CD8-positive, alpha-beta memory T cell (primary cell): ENCODE measurements at places on chromosomes 2 and 18. TPM values are rescaled to one million over a fixed set of nuclear protein-coding genes. Genes with fewer than 3 reads are reported as not detected.

The SNRNP200 gene
- 203 TPM for total RNA-seq

The TGFA gene
- 0.42 TPM for total RNA-seq

GRCh38 chr18:1078301-1078700 is 173.6 kb downstream of the ADCYAP1 start:
- DNase-seq, result no peak

GRCh38 chr2:172084395-172084644 is 987 bp upstream of the DLX1 start:
- DNase-seq, result no peak

- no peak for DNase-seq
Measured at GRCh38 chr2:54471221-54471711, 15.1 kb downstream of the SPTBN1 start.

DNA sequence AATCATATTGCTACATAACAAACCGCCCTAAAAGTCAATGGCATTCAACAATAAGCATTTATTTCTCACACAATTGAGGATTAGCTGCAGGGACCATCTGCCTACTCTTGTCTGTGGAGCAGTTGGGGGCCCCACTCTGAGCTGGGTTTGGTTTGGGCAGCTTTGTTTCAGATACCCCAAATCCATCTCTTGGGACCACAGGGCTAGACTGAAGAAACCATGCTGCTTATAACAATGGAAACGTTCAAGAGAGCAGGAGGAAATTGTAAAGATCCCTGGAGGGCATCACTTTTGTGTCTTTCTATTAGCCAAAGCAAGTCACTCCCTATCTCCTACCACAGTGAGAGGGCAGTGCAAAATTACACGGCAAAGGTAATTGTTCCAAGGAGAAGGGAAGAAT is 146.5 kb upstream of the MGAT5 start:
- DNase-seq, result no peak

GRCh38 chr2:209321076-209321475 is 102.8 kb upstream of the MAP2 start:
- DNase-seq, result no peak

DNA sequence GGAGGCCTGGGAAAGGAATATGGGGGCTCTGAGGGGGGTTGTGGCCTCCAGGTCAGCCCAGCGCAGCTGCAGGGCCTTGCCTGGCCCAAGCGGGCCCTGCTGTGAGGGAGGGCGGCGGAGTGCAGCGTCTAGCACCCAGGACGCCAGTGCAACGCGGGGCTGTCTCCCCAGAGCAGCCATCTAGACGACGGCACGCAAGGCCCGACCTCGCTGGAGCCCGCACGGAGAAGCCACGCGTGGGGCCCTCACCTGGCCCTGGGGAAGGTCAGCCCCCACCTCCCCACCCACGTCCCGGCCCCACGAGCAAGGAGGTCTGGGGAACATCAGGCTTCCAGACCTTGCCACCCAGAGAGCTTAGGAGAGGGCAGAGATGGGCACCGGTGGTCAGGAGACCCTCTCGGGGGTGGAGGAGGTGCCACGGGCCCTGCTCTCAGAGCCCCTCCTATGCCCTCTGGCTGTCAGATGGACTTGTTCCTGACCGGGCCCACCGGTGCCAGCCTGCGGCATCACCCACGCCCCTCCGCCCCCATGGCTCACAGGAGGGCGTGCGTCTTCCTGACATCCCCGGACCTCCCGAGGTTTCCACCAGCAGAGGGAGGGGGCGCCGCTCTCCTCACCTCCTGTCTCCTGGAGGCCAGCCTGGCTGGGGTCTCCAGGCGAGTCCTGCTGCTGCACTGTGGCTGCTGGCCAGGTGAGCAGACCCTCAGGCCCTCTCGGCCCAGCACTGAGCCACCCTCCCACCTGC is 17.0 kb downstream of the GPR35 start:
- no peak for DNase-seq

GRCh38 chr2:196336207-196336606 is 164.8 kb upstream of the STK17B start:
- no peak for DNase-seq

- DNase-seq, result no peak
Measured at GRCh38 chr2:48633143-48633542, 15.5 kb downstream of the GTF2A1L start.

DNA sequence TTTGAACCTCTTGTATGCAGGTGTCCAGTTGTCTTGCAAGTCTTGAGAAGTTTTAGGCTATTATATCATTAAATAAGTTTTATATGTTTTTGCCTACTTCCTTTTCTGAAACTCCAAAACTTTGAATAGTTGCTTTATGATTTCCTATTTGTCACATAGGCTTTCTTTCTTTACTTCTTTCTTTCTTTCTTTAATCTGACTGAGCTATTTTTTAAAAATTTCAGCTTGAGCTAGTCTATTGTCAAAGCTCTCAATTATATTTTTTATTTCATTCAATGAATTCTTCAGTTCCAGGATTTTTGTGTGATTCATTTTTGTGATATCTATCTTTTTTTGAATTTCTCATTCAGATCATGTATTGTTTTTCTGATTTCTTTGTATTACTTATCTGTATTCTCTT is 102.1 kb upstream of the TMEM178A start:
- no peak for DNase-seq

GRCh38 chr2:194385376-194385775 is 1271.7 kb upstream of the SLC39A10 start:
- no peak for DNase-seq

DNA sequence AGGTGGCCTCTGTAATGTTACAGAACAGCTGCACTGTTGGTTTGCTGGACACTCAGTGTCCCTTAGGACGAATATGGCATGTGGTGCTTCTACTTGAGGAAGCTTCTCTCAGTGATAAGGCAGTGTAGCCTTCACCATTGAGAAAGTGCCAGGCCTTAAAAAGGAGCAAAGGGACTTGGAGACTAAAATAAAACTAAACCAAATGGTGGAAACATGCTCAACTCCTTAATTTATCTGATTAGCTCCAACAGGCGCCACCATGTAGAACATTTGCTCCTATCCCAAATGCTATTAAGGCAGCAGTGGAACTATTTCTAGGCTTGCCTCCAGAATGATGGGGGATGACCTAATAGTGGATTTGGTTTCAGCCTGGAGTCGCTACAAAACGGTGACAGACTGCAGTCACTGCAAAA is 77.5 kb upstream of the MYL1 start:
- DNase-seq, result no peak

- DNase-seq, result no peak
Measured at GRCh38 chr2:109379507-109379906, 234.3 kb downstream of the SEPTIN10 start.
